Activated CD8-positive, alpha-beta memory T cell treated with anti-CD3 and anti-CD28 coated beads for 1 hour (primary cell): ENCODE measurements at places on chromosomes 5 and 9.

- no peak for DNase-seq
Measured at GRCh38 chr5:73031839-73032238, 76.0 kb downstream of the FCHO2 start.

GRCh38 chr9:86792136-86792535, 155.2 kb downstream of the GAS1 start:
- no peak for DNase-seq

GRCh38 chr9:27404661-27405060, 107.7 kb upstream of the EQTN start:
- no peak for DNase-seq

DNA sequence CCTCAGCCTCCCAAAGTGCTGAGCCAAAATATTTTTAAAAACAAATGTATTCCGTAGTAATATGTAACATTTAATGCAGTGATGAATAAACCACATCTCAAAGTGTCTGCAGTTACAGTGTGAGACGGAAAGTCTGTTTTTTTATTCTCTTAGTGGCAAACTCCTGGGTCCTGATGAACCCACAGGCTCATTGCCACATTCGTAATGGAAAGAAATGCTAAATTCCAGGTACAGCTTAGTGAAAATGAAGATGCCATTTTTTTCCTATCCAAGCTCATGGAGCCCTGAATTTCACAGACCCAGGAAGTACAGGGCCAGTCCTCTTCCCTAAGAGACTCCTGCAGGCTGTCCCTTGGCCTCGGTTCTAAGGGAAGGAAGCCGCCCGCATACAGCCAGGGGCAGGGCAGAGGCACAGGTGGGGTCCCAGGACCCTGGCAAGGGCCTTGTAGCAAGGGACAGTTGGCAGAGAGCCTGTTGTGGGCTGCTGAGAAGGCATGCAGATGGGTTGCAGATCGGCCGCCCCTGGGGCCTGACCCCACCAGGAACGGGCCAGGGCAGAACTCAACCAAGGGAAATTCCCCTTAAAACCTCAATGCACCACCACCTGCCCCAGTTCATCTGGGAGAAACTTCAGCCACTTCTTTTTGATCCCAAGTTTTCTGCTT, 36.2 kb downstream of the IPPK start:
- DNase-seq: no peak

DNA sequence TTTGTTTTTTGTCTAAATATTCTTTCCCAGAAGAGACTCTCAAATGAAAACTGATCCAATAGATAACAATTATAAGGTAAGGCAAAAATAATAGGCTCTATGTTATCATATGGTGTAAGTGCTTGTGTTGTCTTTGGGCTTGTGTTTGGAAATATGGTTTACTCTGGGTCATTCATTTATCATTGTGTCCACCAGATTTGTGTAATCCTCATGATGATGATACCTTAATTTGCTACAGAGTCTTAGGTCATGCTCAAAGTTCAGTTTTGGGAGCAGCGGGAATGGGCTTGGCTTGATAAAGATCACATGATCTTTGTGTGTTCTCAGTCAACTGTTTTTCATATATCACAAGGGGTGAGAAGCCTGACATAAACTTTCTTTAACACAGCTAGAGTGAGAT, 34.2 kb downstream of the PLPPR1 start:
- DNase-seq: no peak

DNA sequence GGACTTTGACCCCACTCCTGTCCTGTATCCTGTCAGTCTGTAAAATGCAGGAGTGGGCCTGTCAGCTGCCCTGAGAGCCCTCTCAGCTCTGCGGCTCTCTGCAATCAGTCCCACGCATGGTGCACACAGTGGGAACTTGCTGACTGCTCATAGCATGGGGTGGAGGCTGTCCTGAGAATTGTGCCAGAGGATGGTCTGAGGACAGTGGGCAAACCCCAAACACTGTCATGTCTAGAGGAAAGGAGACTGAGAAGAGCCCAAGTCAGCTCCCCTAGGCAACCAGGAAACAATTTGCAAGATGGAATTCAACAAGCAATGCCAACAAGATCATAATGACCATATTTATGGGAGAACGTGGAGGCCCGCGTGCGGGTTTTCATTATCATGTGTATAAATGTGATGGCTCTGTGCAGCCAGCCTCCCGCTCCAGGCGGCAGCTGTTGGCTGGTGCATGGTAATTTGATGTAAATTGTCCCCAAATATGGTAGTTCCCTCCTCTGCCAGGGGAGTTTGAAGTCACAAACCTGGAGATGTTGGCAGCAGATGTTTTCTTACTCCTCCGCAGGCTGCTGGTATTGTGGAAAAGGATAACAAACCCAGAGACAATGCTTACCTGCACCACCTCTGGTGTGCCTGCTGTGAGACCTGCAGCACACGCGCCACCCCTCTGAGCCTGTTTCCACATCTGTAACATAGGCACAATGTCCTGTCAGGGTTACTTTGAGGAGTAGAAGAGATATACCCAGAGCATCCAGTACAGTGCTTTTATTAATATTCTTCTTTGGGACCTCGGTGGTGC, 39.8 kb upstream of the ALDH1B1 start:
- no peak for DNase-seq

DNA sequence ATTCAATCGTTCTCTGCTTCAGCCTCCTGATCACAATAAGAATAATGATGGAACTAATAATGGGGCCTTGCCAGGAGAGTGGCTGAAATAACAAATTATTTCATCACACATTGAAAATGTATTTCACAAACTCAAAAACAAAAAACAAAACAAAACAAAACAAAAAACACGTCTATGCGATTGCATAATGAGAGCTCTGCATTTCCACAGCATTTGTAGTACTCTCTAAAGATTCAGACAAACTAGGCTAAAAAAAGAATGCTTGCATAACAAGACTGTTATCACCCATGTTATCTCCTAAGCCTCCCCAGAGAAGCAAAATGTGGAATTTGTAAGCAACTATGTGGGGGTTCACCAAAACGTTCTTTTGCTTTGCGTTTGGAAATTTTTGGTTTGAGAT, 48.1 kb downstream of the PRELID2 start:
- DNase-seq: no peak

DNA sequence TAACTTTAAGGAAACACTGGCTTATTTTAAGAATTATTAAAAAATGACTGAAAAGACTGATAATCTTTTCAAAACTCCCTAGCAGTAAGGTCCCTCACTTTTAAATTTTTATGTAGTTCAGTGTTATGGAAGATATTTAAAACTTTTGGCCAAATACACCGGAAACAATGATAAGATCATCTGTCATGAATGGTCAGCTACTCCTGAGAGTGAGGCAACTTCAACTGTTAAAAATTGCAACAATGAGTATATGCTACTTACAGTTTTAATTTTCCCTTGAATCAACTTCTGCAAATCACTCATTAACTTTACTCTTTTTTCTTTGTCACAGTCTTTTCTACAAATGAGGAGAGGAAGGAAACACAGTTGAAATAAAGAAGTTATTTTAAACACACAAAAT, 10.8 kb downstream of the PUM3 start:
- no peak for DNase-seq

GRCh38 chr5:121292664-121293063, 559.0 kb upstream of the FTMT start:
- DNase-seq: no peak

DNA sequence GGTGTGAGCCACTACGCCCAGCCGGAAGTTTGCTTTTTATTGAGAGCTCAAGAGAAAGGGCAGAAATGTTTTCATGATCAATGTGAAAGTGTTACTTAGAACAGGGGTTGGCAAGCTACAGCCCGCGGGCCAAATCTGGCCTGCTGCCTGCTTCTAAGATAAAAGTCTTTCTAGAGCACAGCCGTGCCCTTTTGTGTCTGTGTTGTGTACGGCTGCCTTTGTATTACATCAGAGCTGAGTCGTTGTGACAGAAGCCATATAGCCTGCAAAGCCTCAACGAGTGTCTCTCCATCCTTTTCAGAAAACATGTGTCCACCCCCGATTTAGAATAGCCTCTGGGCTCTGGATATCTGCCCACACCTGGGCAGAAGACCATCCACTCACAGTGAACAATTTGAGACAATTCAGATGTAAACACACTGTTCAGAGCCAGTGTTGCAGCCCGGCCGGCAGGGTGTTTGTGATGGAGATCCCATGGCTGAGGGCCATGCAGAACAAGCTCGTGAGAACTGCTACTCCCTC, 28.8 kb downstream of the AK8 start:
- no peak for DNase-seq

DNA sequence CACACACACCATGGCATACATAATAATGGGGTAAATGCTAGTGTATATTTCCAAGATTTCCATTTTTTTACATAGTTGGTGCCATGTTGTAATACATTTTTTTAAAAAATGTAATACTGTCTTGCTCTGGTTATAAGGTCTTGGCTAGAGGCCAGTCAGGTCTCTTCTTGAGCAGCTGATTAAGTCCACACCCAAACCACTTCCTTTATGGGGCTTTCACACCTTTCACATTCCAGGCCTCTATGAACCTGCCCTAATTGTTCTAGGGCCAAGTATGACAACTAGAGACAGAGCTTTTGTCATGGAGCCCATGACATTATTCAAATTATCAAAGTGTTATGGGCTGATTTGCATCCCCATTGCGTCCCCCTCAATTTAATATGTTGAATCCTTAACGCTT, 495.6 kb upstream of the CTNND2 start:
- no peak for DNase-seq

GRCh38 chr9:82539856-82540579, 522.9 kb downstream of the RASEF start:
- DNase-seq: no peak

DNA sequence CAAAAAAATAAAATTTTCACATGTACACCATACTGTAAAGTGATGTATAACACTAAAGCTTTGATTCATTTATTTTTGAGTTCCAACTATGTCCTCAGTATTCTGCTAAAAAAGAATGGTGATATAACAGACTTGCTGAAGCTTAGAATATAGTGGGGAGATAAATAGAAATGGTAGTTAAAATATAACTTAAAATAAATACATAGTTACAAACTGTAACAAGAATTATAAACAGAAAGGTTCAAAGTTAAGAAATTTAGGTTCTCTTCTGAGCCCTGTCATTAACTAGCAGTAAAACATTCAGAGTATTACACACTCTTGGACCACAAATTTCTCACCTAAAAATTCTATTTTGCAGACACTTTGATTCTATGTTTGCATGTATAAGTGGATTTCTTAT, 392.1 kb downstream of the ANXA1 start:
- DNase-seq: no peak

GRCh38 chr9:126516936-126517832, 96.5 kb upstream of the LMX1B start:
- no peak for DNase-seq

- DNase-seq: no peak
Measured at GRCh38 chr9:672851-673250, 168.6 kb upstream of the DMRT1 start.

GRCh38 chr9:21095561-21095960, 17.8 kb upstream of the IFNB1 start:
- DNase-seq: no peak

DNA sequence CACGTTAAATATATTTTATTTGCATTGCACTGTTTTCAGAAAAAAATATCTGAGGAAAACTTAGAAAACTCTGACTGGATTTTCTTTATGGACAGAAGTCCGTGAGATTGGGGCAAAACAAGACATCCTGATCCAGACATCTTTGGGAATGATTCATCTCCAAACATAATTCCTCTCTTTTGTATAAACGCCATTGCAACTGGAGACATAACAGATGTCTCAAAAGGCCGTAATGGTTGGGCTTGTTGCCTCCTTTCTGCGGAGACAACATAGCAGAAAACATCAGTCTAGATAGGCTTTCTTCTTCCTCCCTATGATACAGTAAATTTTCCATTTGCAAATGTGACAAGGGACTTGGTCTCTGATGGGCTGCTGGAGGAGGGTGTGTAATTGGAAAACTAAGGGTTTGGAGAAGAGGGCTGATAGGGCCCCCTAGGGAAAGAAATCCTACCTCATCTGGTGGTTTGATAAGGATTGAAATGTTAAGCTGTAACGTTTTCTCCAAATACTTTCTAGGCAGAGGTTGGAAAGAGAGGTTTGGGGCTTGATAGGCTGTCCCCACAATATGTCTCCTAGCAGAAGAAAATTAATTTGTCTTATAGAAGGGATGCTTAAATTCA, 631.5 kb upstream of the ST8SIA4 start:
- no peak for DNase-seq

DNA sequence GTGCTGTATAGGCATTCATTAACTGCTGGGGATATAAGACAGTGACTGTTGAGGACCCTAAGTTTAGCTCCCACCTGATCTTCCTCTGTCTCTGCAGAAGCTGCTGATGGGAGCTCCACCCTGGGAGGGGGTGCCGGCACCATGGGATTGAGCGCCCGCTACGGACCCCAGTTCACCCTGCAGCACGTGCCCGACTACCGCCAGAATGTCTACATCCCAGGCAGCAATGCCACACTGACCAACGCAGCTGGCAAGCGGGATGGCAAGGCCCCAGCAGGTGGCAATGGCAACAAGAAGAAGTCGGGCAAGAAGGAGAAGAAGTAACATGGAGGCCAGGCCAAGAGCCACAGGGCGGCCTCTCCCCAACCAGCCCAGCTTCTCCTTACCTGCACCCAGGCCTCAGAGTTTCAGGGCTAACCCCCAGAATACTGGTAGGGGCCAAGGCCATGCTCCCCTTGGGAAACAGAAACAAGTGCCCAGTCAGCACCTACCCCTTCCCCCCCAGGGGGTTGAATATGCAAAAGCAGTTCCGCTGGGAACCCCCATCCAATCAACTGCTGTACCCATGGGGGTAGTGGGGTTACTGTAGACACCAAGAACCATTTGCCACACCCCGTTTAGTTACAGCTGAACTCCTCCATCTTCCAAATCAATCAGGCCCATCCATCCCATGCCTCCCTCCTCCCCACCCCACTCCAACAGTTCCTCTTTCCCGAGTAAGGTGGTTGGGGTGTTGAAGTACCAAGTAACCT, 22.1 kb downstream of the PCDHGC5 start:
- DNase-seq: no peak

DNA sequence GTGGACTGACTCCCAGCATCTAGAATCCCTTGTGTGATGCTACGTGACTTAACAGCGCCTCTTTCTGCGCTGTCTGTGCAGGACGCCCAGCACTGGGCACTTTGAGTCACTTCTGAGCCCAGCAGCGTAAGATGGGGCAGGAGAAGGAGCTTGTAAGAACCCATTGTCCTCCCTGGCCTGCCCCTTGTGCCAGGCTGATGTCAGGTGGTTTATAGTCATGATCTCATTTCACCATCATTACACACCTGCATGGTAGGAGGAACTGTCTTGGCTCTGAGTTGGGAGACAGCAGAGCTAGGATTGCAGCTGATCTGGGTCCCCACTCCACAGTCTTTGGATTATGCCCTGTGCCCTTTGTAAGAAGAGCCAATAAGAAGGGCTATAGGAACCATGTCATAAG, 12.2 kb downstream of the ERGIC1 start:
- DNase-seq: no peak

DNA sequence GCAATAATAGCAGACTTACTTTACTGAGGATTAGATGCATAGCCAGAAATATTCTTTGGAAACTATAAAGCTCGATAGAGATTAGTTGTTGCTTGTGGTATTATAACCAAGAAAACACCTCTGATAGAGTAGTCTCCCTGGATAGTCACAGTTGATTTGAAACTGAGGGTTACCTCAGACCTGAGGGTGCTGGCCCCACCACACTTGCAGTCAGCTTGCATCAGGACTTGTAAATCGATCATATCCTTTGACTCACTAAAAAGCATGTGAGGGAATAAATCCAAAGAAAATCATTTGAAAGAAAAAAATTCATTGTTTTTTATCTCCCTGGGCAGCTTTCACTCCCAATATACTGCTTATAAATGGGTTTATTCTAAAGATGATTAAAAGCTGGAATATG, 39.4 kb downstream of the GALNT12 start:
- no peak for DNase-seq

- no peak for DNase-seq
Measured at GRCh38 chr5:95925939-95926338, 35.7 kb downstream of the ELL2 start.
